Stimulated activated CD8-positive, alpha-beta memory T cell treated with anti-CD3 and anti-CD28 coated beads, Interleukin-7, amount 100 ng/mL, for 1 hour (primary cell): ENCODE measurements at places on chromosomes 16 and 17.

- no peak for DNase-seq
Measured at GRCh38 chr17:77279448-77280303, 138.9 kb downstream of the SEC14L1 start.

GRCh38 chr16:17002565-17002964 lies 468.2 kb downstream of the XYLT1 start:
- no peak for DNase-seq

- no peak for DNase-seq
Measured at GRCh38 chr17:64066716-64067115, 46.3 kb upstream of the ICAM2 start.

DNA sequence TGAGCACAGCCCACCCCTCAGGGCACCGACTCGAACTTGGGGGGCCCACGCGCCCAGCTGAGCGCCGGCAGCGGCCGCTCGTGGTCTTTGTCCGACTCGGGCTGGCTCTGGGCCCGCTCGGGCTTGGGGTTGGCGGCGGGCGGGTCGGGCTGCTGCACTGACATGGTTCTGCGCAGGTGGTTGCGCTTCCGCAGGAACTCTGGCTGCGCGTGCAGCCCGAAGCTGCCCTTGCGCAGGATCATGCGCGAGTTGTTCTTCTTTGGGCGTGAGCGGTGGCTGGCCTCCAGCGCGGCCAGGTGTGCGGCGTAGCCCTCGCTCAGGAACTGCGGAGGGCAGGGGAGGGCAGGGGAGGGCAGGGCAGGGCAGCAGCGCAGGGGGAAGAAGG lies 11.1 kb downstream of the PIMREG start:
- no peak for DNase-seq

- DNase-seq = no peak
Measured at GRCh38 chr16:69465881-69466280, 41.5 kb downstream of the CYB5B start.

DNA sequence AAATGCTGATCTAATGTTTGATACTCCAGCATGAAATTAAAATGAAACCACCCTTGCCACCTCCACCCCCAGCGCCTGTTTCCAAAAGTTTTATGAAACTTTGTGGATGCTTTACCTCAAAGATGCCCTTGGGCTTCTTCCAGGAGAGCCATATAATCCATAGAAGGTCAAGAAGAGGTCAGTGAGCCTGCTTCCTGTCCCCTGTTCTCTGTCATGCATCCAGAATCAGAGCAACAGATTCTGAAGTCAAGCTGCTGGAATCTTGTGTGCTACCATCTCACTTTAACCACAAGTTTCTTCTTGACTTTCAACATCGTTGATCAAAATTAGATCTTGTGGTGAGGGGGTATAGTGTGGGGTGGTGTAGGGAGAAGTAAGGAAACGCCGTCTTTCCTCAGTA lies 8.6 kb downstream of the GOSR2 start:
- no peak for DNase-seq

DNA sequence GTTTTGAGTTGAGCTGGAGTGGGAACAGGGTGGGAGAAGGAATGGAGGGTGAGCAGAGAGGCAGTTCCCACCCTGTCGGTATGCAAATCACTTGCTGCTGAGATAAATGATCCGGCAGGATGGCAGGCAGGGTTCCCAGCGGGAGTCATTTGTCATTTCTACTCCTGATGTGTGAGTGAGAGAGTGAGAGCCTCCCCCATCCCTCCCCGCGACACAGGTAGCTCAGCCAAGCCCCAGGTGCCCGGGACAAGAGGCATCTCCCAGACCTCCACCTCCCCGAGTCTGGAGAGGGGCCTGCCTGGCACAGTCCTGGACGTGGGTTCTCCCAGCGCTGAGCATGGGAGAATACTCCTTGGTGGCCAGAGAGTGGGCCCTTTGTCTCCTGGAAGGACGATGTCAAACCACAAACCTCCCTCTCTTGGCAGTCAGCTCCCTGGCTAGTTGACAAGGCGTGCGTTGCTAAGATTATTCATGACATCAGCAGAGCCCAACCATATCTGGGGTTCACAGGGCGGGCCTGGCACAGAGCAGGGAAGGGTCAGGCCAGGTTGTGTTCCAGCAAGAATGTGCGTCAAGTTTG lies 33.7 kb upstream of the TNRC6C start:
- no peak for DNase-seq

GRCh38 chr16:87729266-87729954 lies 36.4 kb downstream of the KLHDC4 start:
- DNase-seq = no peak

GRCh38 chr16:81823111-81823510 lies 44.0 kb downstream of the PLCG2 start:
- DNase-seq = no peak

GRCh38 chr17:13690806-13691205 lies 89.1 kb upstream of the HS3ST3A1 start:
- no peak for DNase-seq

DNA sequence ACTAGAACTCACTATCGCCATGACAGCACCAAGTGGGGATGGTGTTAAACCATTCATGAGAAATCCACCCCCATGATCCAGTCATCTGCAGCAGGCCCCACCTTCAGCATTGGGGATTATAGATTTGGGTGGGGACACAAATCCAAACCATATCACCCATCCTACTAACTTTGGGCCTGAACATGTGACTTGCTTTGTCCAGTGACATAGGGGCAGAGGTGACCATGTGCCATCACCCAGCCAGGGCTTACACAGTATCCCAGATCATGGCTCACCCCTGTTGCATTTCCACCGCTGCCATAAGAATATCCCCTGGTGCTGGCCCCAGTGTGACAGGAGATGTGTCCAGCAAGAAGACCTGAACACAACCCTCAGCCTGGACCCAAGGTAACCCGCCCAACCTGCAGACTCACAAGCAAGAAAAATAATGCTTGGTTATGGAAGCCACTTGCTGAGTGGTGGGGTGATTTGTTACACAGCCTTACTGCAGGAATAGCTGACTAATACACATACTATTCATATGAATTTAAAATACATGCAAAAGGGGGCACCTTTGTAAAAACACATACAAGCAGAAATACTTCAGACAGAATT lies 130.9 kb downstream of the GSG1L start:
- DNase-seq = no peak

DNA sequence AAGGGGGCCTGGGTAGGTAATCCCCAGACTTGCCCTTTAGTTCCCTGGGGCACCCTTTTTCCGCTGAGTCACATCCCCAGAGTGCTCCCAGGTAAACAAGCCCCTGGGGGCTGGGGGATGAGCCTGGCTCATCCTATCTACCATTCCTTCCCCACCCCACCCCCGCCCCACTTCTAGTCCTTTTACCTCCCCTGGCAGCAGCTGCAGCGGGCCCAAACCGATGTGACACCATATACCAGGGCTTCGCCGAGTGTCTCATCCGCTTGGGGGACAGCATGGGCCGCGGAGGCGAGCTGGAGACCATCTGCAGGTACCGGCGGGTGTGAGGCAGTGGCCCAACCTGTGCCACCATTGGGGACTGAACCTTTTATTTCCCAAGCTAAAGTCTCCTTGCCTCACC lies 860 bp downstream of the NRN1L start:
- DNase-seq = no peak

DNA sequence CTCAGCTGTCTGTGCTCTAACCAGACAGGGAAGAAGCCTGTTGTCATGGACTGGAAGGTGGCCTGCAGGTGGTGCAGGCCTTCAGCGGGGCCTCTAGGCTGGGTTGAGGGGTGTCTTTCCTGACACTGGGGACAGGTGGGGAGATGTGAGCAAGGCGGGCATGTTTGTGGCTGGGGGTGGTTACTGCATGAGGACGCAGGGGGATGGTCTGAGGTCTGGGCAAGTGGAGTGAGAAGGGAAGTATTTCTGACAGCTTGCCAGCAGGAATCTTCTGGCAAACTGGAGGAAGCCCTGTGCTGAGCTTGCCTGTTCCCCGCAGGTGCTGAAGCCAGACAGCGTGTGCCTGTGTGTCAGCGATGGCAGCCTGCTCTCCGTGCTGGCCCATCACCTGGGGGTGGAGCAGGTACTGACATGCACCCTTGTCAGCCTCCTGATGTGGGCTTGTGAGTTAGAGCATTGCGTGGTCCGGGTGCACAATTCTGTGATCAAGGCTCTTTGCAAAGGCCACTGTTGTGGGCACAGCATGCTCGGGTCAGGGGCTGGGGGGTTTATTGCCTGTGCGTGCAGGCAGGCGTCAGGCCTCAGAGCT lies 36.2 kb downstream of the PRMT7 start:
- DNase-seq = no peak

DNA sequence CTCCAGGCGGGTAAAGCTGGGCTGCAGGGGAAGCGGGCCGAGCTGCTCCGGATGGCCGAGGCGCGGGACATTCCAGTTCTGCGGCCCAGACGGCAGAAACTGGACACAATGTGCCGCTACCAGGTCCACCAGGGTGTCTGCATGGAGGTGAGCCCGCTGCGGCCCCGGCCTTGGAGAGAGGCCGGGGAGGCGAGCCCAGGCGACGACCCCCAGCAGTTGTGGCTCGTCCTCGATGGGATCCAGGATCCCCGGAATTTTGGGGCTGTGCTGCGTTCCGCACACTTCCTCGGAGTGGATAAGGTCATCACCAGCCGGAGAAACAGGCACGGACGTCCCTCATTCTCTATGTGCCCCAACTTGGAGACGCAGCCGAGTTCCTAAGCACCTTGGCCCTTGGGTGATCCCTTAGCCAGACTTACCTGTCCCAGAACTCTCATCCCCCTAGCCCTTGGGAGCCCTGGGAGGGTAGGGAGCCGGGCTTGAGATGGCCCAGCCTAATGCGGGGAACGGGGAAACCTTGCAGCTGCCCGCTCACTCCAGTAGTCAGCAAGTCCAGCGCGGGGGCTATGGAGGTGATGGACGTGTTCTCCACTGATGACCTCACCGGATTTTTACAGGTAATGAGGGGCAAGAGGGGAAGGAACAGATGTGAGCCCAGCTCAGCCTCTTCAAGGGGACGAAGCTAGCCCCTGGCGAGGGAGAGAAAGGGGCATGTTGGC lies 806 bp downstream of the MRM1 start:
- no peak for DNase-seq

DNA sequence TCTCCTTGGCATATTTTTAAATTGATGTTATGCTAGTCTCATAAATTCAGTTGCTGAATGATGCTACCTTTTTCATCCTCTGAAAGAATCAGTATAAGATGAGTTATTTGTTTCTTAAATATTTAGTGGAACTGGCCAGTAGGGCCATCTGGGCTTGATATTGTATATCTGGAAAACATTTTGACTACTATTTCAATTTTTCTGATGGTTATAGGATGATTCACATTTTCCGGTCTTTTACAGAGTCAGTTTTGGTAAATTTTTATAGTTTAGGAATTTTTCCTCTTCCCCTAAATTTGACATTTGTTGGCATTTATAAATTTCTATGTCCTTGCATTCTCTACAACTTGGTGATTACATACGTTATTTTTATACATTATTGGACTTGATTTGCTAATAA lies 296.3 kb upstream of the AXIN2 start:
- DNase-seq = no peak

DNA sequence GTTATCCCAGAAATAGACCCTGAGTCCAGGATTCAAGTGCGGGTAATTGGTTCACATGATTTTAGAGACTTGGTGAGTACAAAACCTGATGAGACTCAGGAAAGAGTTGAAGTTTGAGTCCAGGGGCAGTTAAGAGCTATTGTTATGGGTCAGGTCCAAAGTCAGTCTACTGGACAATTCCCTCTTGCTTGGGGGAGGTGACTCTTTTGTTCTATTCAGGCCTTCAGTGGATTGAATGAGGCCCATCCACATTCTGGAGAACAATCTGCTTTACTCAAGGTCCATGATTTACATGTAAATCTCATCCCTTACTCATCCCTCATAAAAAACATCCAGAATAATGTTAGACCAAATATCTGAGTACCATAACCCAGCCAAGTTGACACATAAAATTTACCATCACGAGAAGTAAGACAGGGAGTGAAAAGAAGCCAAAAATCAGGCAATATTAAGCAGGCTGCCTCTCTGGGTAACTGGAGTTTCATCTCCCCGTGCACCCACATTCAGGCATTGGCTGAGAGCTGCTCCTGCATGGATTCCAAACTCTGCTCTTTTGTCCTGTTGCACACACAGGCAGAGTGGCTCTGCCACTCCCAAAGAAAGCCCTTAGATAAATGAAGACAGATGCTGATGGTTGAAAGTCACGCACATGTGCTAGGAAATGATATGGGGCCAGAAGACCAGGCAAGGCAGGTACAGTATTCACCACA lies 156.0 kb upstream of the SALL1 start:
- DNase-seq = no peak

- DNase-seq = no peak
Measured at GRCh38 chr17:8611137-8611536, 19.4 kb downstream of the MYH10 start.

- DNase-seq = no peak
Measured at GRCh38 chr17:35286120-35286781, 43.4 kb downstream of the SLFN5 start.

- DNase-seq = no peak
Measured at GRCh38 chr16:81492965-81493754, 48.6 kb downstream of the CMIP start.

- no peak for DNase-seq
Measured at GRCh38 chr16:85978291-85978775, 79.4 kb downstream of the IRF8 start.

DNA sequence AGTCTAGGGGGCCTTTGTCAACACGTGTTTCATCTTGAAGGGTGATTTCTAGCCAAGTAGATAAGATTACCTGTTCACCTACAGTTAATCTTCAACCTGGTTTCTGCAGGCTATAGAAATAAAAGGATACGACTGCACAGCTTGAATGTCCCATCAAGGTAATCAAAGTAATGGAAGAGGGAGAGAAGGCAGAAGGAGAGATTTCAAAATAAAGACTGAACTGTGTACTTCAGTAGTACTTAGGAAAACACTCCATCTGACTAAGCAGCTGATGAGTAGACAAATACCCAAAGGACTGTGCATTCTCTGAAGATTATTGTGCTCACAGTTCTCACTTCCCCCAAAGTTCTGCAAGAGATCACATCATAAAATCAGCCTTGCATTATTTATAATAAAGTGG lies 5.8 kb upstream of the RFFL start:
- no peak for DNase-seq
